H1 (cell line): ENCODE measurements at places on chromosomes 16 and 17. TPM values are rescaled to one million over a fixed set of nuclear protein-coding genes. Genes with fewer than 3 reads are reported as not detected.

Gene RCVRN
- total RNA-seq = not detected in 2 replicates

Gene ICAM2
- 0.45 TPM in 1 of 2 replicates, not detected in the other for total RNA-seq

Gene SUMO2
- total RNA-seq = 779 and 788 TPM in 2 replicates

Gene C16orf96
- 1.3 and 1.6 TPM in 2 replicates for total RNA-seq

GRCh38 chr17:74569020-74570003, 2.0 kb upstream of the CD300H start:
- no peak overlapping the region for H3K4me3 ChIP-seq
- H3K27me3 ChIP-seq = no peaks in the 10 kb centered on the region
- DNase-seq = no peak
- H3K36me3 ChIP-seq = no peaks in the 10 kb centered on the region
- peaks cover 1% of the 10 kb centered on the region; the same call in 1 of the 2 replicates for H3K4me1 ChIP-seq

- no peaks in the 10 kb centered on the region for H3K27me3 ChIP-seq
- 0 out of 2 replicates have a peak, but pooled peaks cover 2% of the 10 kb centered on the region for H3K4me1 ChIP-seq
- H3K4me3 ChIP-seq = no peak overlapping the region
- H3K27ac ChIP-seq = no peak overlapping the region
- DNase-seq = no peak
Observed at GRCh38 chr17:44636562-44636961, 19.7 kb upstream of the MEIOC start.

GRCh38 chr16:46828292-46828691, 2.7 kb downstream of the C16orf87 start:
- no peaks in the 10 kb centered on the region for H3K27me3 ChIP-seq
- no peak overlapping the region for H3K4me3 ChIP-seq
- no peak overlapping the region for H3K27ac ChIP-seq
- no peak for DNase-seq

DNA sequence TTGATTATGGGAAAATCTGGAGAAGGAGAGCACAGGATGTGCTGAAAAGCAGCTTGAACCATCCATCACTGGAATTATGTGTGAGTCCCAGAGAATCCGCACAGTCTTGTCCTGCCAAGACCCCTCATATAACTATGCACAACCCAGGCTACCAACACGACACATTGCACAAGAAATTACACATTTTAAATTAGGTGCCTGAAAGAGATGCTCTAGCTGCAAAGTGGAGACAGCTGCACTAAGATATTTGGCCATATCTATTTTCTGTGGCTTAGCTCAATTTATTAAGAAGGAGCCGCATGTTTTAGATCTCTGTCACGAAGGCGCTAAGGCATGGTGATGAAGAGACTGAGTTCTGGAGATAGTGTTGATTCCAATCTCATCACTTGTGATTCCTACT, 1308.4 kb downstream of the CDH8 start:
- no peaks in the 10 kb centered on the region for H3K36me3 ChIP-seq
- H3K4me3 ChIP-seq = no peak overlapping the region
- DNase-seq = no peak
- H3K27ac ChIP-seq = no peak overlapping the region
- no peaks in the 10 kb centered on the region for H3K4me1 ChIP-seq
- H3K27me3 ChIP-seq = no peaks in the 10 kb centered on the region

GRCh38 chr17:45648642-45649041, 135.5 kb upstream of the CRHR1 start:
- H3K36me3 ChIP-seq = no peaks in the 10 kb centered on the region
- no peak overlapping the region for H3K27ac ChIP-seq
- H3K4me1 ChIP-seq = no peaks in the 10 kb centered on the region
- no peak for DNase-seq

GRCh38 chr16:49539758-49540157, 166.2 kb downstream of the C16orf78 start:
- no peak overlapping the region for H3K4me3 ChIP-seq
- H3K4me1 ChIP-seq = no peaks in the 10 kb centered on the region
- no peaks in the 10 kb centered on the region for H3K27me3 ChIP-seq
- DNase-seq = no peak
- no peaks in the 10 kb centered on the region for H3K36me3 ChIP-seq
- no peak overlapping the region for H3K27ac ChIP-seq

GRCh38 chr17:72122765-72123529, 2.1 kb downstream of the SOX9 start:
- peak overlapping the region; percentile 93 for H3K4me3 ChIP-seq
- H3K27me3 ChIP-seq = peaks cover 45% of the 10 kb centered on the region
- peaks cover 16% of the 10 kb centered on the region for H3K4me1 ChIP-seq
- DNase-seq = peak; percentile 64
- H3K36me3 ChIP-seq = no peaks in the 10 kb centered on the region

GRCh38 chr16:27485126-27485525, 64.6 kb downstream of the GTF3C1 start:
- no peaks in the 10 kb centered on the region for H3K4me1 ChIP-seq
- peaks cover 59% of the 10 kb centered on the region for H3K36me3 ChIP-seq
- no peaks in the 10 kb centered on the region for H3K27me3 ChIP-seq
- H3K4me3 ChIP-seq = no peak overlapping the region

DNA sequence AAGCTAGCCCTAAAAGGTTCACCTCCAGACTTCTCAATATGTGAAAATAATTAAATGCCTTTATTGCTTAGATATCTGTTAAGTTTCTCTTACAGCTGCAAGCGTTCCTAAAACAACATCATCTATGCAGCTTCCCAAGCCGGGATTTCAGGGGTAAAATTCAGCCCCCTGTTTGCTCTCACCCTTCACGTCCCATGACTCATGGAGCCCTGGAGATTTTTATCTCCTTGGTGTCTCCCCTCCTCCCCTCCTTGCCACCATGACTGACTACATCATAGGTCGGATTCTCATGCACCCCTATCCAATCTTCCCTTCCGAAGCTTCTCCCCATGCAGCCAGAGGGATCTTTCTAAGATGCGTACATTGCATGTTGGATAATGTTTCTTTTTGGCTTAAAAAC, 21.0 kb upstream of the CACNG4 start:
- H3K4me3 ChIP-seq = no peak overlapping the region
- H3K36me3 ChIP-seq = no peaks in the 10 kb centered on the region
- peaks cover 4% of the 10 kb centered on the region; the same call in 1 of the 2 replicates for H3K4me1 ChIP-seq
- DNase-seq = no peak
